ENCODE measurements at places on chromosomes 3 and 15. TPM values are rescaled to one million over a fixed set of nuclear protein-coding genes. Genes with fewer than 3 reads are reported as not detected.

ADGRG7 gene
- not detected for polyA plus RNA-seq

ACP3 gene
- not detected for polyA plus RNA-seq

RBPMS2 gene
- polyA plus RNA-seq = 0.08 TPM

YEATS2 gene
- 33.7 TPM for polyA plus RNA-seq

GPR149 gene
- not detected for polyA plus RNA-seq

CD86 gene
- polyA plus RNA-seq = not detected

SEMA3F gene
- polyA plus RNA-seq = 14.8 TPM

RHOV gene
- 0.17 TPM for polyA plus RNA-seq

ATR gene
- 6.6 TPM for polyA plus RNA-seq

CCR8 gene
- polyA plus RNA-seq = not detected

GPR15 gene
- not detected for polyA plus RNA-seq

DAZL gene
- polyA plus RNA-seq = not detected

GOLGA6L4 gene
- 2.0 TPM for polyA plus RNA-seq

CNTN3 gene
- polyA plus RNA-seq = not detected

ABI3BP gene
- polyA plus RNA-seq = not detected

DNA sequence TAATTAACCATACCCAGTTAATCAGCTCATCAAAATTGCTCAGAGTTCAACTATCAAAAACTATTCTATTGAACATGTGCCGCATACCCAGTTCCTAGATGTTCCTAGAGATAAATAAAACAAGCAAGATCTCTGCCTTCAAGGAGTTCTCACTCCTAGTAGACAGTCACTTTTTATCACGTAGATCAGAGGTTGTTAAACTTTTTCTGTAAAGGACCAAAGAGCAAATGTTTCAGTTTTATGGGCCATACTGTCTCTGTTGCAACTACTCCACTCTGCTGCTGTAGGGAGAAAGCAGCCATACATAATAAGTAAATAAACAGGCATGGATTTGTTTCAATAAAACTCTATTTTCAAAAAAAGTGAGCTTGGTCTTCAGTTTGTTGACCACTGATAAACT is 7.9 kb downstream of the FBN1 start:
- DNase-seq = no peak

GRCh38 chr3:128863560-128863959 is 15.9 kb upstream of the ACAD9 start:
- DNase-seq = no peak

GRCh38 chr15:84638103-84638502 is 16.0 kb downstream of the WDR73 start:
- peak; percentile 58 for DNase-seq

- DNase-seq = no peak
These were observed 80.8 kb downstream of the PCCB start for GRCh38 chr3:136330900-136331299.

DNA sequence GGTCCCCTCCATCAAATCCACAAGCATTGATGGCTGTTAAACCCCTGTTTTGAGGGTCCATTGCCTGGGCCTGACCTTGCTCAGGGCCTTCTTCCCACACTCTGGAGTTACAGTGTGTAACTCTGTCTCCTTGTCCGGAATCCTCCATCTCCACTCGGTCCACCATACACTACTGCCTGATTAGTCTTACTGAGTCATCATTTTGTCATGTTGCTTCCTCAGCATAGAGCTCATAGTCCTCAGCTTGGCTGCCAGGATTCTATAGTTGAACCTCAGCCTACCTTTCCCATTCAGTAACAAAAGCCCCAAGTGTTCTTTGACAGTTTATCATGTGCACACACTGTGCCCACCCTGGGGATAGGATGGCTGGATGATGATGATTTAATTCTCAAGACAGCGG is 113.0 kb downstream of the PDE8A start:
- no peak for DNase-seq

DNA sequence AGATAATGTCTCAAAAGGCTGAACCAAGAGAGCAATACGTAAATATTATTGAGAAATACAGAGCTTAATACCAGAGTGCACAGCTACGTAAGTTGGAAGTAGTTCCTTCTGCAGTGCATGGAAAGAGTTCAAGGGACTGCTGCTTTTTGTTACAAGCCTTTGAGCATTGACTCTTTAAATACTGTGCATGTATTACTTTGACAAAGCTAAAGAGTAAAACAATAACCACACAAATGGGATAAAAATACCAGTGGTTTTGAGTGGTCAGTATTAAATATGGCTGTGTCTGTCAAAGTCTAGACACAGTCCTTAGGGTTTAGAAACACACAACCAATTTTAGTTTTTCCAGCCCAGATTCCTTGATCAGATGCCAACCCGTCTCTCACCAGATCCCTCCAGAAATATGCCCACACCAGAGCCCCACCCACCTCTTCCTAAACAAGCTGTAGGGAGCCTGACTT is 62.1 kb downstream of the SSR3 start:
- no peak for DNase-seq

DNA sequence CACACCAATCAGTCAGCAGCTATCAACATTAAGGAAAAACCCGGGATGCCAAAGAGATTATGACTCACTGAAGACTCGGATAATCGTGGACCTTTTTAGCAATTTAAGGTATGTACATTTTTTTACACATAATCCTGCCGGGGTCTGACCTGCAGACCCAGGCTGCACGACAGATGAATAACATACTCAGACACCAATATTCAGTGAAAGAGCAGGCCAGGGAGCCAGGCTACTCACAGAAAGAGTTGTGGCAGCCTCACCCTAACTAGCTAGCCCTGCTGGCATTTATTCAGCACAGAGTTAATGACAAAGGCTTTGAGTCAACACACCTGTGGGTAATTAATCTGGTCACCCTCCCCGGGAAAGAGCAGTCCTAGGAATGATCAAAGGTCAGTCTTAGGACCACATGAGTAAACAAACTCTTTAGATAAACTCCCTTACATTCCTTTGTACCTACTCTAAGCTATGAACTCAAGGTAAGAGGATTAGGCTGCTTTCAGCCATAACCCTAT is 727.5 kb downstream of the TBL1XR1 start:
- DNase-seq = peak; percentile 0

DNA sequence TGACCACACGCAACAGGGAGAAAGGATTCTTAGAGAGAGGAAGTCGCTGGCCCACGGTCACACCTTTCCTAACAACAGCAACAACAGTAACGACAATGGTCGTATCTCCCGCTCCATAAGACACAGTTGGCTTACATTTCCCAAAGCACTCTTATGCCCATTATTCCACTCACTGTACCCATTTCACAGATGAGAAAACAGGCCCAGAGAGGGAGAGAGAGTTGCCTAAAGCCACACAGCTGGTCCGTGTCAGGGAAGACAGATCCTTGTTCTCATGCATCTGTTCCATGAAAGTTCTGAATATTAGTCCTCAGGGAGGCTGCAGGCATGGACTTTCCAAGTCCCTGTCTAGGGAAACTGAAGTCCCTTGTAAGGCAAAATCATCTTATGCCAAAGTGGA is 42.0 kb upstream of the ATP2B2 start:
- no peak for DNase-seq

DNA sequence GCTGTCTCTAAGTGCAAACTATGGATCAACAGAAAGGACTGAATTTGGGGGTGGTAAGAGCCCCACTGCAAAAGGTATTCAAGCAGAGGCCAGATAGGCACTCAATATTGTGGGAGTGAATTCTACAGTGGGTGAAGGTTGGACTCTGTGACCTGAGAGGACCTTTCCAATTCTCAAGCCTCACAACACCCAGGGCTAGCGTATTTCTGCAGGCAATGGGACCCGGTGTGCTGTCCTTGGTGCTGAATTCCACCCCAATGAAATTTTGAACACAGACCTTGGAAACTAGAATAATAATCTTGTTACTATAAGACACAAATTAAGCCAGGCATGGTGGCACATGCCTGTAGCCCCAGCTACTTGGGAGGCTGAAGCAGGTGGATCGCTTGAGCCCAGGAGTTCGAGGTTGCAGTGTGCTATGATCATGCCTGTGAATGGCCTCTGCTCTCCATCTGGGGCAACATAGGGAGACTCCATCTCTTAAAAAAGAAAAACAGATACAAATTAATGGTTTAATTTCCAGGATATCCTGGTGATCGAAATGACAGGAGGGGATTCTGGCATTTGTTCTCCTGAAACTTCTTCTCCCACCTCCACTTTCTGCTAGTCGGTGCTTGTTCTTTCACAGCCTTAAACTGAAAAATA is 135.4 kb downstream of the RAB11A start:
- DNase-seq = peak; percentile 12

DNA sequence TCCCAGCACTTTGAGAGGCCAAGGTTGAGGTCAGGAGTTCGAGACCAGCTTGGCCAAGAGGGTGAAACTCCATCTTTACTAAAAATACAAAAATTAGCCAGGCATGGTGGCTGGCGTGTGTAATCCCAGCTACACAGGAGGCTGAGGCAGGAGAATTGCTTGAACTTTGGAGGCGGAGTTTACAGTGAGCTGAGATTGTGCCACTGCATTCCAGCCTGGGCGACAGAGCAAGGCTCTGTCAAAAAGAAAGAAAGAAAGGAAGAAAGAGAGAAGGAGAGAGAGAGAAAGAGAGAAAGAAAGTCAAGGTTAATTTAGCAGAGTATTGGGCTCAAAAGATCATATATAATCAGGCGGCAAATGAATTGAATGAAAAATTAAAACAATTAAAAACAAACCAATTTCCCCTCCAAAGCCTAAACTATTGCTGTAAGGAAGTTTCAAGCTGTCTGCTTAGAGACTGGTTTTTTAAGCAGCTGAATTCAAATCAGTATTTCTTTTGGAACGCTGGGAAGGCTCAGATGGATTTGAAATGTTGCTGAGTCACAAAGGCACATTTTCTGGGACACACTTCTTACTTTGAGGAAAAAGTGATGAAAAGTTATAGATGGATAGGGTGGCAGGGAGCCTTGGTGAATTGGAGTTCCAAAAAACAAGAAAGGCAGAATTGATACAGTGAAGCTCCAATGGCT is 81.3 kb upstream of the BHLHE40 start:
- no peak for DNase-seq

DNA sequence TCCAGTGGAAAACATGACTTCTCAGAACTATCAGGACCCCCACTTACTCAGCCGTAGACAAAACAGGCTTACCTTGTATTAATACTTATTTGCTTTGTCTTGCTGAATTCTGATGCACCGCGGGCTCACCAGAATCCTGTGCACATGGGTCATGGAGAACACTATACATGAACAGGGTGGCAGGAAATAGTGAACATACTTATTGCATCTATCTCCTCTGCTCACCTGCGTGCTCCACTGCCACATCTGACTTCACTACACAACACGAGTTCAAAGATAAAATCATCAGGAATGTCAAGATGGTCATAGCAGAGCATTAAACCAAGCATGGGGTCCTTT is 10.7 kb upstream of the MAPK6 start:
- DNase-seq = no peak

DNA sequence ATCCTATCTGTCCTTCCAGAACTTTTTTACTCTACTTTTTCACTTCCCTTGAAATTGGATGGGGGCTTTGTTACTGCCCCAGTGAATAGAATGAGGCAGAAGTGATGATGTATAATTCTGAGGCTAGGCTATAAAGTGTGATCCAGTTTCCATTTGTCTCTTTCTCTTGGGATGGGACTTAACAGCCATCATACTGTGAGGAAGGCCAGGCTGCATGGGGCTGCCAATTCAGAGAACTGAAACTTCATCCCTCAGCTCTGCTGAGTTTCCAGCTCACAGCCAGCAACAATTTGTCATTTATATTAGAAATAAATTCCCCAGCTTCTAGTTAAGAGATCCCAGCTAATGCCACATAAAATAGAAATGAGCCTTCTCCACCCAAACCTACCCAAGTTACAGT is 504.0 kb upstream of the TGFBR2 start:
- no peak for DNase-seq

DNA sequence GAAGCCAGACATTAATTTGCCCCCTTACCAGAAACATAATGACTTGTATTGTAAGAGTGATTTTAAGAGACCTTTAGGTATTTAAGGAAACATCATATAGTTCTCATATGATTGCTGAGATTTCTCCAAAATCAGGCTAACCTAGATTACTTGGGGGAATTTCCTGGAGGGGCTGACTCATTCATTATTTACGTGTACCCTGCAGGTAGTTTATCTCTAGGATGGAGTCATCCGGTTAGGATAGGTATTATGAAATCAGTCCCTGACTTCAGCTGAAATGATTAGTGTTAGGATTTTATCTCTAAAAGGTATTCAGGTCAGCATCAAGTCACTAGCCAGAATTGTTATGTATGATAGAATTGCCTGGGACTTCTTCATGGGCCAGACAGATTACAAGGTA is 97.5 kb downstream of the TCF12 start:
- peak; percentile 34 for DNase-seq

DNA sequence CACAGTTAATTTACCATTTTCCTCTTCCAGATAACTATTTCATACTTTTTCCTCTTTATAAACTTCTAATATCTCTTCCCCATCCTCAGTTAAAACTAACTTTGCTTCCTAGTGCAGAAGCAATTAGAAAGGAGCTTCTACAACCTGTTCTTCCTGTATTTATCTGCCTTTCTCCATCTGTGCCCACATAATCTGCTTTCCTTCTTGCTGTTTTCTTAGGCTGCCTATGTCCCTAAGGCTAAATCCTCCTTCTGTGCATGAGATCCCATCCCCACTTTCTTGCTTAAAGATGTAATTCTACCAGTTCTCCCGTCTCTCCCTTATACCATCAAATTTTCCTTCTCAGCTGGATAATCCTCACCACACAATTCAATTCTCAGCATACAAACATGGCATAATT is 28.3 kb upstream of the HGD start:
- no peak for DNase-seq

- no peak for DNase-seq
These were observed 32.6 kb upstream of the SHC4 start for GRCh38 chr15:48996276-48996675.

DNA sequence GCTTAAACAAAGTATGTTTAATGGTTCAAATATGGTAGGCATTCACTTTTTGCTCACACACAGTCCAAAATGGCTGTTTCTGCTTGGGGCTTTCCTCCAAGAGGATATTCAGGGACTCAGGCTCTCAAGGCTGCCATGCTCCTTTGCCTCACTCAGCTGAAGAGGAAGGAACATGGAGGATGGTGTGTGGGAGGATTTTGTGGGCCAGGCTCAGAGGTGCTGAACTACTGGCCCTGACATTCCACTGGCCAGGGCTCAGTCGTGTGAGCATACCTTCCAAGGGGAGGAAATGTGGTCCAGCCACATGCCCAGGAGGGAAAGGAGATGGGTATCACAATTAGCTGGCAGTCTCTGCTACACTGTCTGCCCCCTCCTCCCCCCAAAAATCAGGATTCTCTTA is 8.7 kb downstream of the PXYLP1 start:
- no peak for DNase-seq

GRCh38 chr3:74443102-74443501 is 171.4 kb downstream of the CNTN3 start:
- DNase-seq = no peak

- DNase-seq = peak; percentile 41
These were observed 473 bp downstream of the TASOR start for GRCh38 chr3:56682462-56683121.

- DNase-seq = no peak
These were observed 36.8 kb upstream of the CFAP161 start for GRCh38 chr15:81097116-81097889.

- no peak for DNase-seq
These were observed 52.8 kb downstream of the RAF1 start for GRCh38 chr3:12611117-12611516.

GRCh38 chr3:120432150-120432860 is 18.5 kb downstream of the FSTL1 start:
- no peak for DNase-seq

- DNase-seq = no peak
These were observed 47.3 kb upstream of the USP50 start for GRCh38 chr15:50593761-50594160.
